ENCODE measurements at places on chromosomes 13 and 19. TPM values are rescaled to one million over a fixed set of nuclear protein-coding genes. Genes with fewer than 3 reads are reported as not detected.

DNA sequence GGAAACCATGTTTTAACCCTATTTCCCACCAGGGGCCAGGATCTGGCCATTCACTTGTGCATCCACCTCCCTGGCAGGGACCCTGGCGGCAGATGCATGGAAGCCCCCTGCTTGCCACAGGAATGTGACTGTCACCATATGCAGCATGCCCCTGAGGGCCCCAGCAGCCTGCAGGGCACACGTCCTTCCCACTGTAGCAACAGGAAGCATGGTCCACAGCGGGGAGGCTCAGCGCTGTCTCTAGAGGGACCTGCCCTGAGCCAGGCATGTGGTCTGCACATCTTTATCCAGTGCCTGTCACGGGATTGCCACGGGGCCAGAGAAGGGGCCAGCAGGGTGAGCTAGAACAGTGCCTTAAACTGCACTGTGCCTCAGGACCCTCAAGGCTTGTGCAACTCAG, 34.9 kb upstream of the MCF2L start:
- DNase-seq, result no peak
- no peak overlapping the region for H3K27ac ChIP-seq
- H3K4me3 ChIP-seq, result no peak overlapping the region
- no peaks in the 10 kb centered on the region for H3K27me3 ChIP-seq
- peaks cover 9% of the 10 kb centered on the region for H3K4me1 ChIP-seq
- H3K36me3 ChIP-seq, result no peaks in the 10 kb centered on the region

DNA sequence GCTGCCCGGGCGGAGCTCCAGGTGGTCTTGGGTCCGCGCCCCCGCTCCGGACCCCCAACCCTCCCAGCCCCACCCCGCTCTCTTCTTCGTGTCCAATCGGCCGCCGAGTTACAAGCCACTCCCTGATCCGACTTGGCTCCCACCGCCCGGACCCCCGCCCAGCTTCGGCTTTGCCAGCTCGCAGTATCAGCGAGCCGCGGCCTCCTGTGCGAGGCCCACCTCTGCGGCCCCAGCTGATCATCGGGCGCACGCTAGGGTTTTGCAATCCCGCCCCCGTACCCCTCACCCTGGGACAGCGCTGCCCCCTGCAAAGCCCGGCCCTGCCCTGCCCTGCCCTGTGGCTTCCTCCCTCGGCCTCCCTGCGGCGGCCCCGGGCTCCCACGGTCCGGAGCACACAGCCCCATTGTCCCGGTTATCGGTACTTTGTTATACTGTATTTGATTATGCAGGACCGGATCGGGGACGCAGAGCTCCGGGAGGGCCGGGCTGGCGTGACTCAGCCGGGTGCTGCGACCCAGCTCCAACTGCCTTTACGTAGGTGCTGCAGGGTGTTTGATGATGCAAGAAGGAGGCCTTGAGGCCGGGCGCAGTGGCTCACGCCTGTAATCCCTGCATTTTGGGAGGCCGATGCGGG, 598 bp upstream of the LPAR2 start:
- peak overlapping the region; percentile 62 for H3K4me3 ChIP-seq
- DNase-seq, result peak; percentile 89
- peaks cover 17% of the 10 kb centered on the region for H3K4me1 ChIP-seq
- no peaks in the 10 kb centered on the region for H3K27me3 ChIP-seq

DNA sequence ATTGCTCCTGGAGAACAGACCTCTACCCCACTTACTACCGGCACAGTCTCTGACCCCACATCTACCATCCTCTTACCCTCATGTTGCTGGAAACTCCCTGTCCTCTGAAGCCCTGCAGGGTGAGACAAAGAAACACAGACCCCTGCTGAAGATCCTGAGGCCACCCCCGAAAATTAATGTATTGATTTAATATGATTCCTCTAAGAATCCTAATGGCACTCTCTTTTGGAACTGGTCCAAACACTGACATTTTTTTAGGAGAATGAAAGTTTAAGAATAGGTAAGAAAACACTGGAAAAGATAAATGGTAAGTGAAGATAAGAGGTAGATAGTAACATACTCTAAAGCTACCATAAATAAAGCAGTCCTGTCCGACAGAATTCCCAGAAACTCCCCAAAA, 5.3 kb downstream of the DMKN start:
- no peak for DNase-seq
- H3K27me3 ChIP-seq, result no peaks in the 10 kb centered on the region
- H3K36me3 ChIP-seq, result no peaks in the 10 kb centered on the region
- no peak overlapping the region for H3K4me3 ChIP-seq

The WDR87 gene
- total RNA-seq, result not detected

DNA sequence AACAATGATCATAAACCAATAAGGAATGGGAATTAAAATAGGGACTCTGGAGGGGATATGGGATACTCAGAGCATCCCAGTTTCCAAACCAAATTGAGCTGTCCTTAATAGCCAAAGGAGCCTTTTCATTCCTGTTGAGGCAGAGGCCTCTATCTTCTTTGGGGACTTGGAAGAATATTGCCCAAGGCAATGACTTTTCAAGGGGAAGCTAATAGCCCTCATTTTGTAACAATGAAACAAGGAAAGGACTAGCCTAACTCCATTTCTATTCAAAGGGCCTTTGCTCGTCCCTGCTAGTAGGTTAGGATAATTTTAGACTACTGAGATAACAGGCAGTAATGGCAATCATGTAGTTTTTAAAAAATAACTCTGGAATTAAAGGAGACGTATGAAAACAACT, 789.8 kb upstream of the SLITRK5 start:
- H3K4me1 ChIP-seq, result no peaks in the 10 kb centered on the region
- no peaks in the 10 kb centered on the region for H3K36me3 ChIP-seq
- H3K27ac ChIP-seq, result no peak overlapping the region
- no peak for DNase-seq
- H3K27me3 ChIP-seq, result no peaks in the 10 kb centered on the region
- H3K4me3 ChIP-seq, result no peak overlapping the region

- peaks cover 45% of the 10 kb centered on the region for H3K36me3 ChIP-seq
- no peak overlapping the region for H3K4me3 ChIP-seq
- H3K27me3 ChIP-seq, result no peaks in the 10 kb centered on the region
- H3K4me1 ChIP-seq, result peaks cover 4% of the 10 kb centered on the region
Measured at GRCh38 chr19:10089801-10090375, 3.8 kb downstream of the SHFL start.

GRCh38 chr19:718251-718951, 9.7 kb downstream of the PALM start:
- no peak for DNase-seq
- H3K36me3 ChIP-seq, result no peaks in the 10 kb centered on the region
- no peak overlapping the region for H3K4me3 ChIP-seq
- no peak overlapping the region for H3K27ac ChIP-seq
- peaks cover 23% of the 10 kb centered on the region for H3K27me3 ChIP-seq

The PLPP2 gene
- total RNA-seq, result 14.9 TPM

The NLRP7 gene
- not detected for total RNA-seq

DNA sequence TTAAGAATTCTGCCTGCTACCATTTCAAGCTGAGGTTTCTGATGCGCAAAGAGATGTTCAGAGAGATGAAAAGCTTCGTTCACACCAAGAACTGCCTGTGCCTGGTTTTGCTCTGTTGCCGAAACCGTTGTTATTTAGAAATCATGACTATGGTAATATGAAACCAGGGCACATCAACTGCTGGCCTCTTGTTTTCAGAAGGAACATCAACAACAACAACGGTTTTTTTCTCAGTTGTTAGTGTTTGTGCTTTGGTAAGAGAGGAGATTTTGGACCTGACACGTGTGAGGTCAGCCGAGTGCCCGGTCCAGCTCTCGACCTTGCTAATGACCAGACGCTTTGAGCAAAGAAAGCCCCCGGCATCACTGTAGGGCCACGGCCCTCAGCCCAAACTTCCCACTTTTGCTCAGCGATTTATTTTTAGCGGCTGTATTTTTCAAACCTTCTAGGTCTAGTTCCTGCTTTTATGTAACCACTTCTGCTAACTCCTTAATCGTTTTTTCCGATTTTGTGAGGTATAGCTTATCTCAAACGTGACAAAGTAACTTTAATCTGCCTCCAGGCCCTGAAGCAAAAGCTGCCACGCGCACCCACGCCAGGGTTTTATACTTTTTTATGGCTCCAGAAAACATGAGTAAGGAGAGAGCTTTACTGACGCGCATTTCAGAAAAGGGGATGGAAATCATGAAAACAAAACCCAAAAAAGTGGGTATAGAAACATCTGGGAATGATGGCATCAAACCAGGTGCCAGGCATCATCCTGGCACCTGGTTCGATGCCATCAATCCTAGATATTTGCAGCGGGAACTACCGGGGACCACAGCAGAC, 42.0 kb downstream of the KLF2 start:
- no peak overlapping the region for H3K4me3 ChIP-seq
- no peaks in the 10 kb centered on the region for H3K27me3 ChIP-seq
- no peaks in the 10 kb centered on the region for H3K36me3 ChIP-seq
- peaks cover 46% of the 10 kb centered on the region for H3K4me1 ChIP-seq

The SPINT2 gene
- 192 TPM for total RNA-seq

DNA sequence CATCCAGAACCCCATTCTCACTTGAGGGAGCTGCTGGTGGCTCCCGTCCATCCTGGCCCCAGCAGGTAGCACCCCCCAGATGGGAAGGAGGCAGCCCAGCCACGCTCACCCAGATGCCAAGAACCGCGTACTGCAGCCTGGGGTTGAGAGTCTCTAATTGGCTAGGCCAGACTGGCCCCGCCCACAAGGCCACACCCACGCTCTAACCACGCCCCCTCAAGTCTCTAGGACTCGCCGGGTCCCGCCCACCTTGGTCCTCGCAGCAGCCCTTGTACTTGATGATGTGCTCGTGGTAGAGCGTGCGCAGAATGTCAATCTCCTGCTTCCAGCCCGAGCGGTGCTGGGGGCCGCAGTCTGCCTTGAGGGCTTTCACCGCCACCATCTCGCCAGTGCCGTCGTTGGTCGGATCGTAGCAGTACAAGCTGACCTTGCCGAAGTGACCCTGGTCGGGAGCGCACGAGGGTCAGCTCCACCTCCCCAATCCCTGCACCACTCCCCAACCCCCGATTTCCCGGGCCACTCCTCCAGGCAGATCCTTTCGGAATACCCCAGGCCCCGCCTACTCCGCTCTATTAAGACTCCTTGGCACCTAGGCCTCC, 14.5 kb upstream of the ICAM3 start:
- no peaks in the 10 kb centered on the region for H3K4me1 ChIP-seq
- no peak for DNase-seq
- no peaks in the 10 kb centered on the region for H3K27me3 ChIP-seq
- H3K27ac ChIP-seq, result no peak overlapping the region
- H3K36me3 ChIP-seq, result peaks cover 90% of the 10 kb centered on the region

DNA sequence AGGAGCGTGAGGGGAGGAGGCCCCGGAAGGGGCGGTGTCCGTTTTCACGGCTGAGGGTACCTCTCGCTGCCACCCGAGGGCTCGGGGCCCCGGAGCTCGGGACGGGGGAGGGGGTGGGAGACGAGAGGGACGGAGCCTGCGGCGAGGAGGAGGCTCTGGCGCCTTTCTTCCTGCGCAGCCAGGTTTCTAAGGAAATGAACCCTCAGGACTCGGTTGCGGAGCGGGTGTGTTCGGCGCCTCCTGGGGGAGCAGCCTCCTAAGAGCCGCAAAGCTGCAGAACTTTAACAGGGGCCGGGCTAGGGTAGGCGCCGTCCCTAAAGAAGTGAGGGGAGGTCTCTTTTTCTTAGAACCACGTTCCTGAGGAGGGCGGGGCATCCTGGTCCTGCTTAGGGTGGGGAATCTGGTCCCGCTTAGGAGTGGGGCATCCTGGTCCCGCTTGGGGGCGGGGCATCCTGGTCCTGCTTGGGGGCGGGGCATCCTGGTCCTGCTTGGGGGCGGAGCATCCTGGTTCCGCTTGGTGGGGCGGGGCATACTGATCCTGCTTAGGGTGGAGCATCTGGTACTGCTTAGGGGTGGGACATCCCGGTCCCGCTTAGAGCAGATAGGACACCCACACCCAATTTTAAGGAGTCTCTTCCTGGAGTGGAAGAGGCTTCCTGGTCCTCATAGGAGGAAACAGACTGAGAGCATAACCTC, 6.2 kb downstream of the SYT5 start:
- no peaks in the 10 kb centered on the region for H3K36me3 ChIP-seq
- peaks cover 73% of the 10 kb centered on the region for H3K27me3 ChIP-seq
- peaks cover 8% of the 10 kb centered on the region for H3K4me1 ChIP-seq
- no peak overlapping the region for H3K27ac ChIP-seq
- peak overlapping the region; percentile 25 for H3K4me3 ChIP-seq

DNA sequence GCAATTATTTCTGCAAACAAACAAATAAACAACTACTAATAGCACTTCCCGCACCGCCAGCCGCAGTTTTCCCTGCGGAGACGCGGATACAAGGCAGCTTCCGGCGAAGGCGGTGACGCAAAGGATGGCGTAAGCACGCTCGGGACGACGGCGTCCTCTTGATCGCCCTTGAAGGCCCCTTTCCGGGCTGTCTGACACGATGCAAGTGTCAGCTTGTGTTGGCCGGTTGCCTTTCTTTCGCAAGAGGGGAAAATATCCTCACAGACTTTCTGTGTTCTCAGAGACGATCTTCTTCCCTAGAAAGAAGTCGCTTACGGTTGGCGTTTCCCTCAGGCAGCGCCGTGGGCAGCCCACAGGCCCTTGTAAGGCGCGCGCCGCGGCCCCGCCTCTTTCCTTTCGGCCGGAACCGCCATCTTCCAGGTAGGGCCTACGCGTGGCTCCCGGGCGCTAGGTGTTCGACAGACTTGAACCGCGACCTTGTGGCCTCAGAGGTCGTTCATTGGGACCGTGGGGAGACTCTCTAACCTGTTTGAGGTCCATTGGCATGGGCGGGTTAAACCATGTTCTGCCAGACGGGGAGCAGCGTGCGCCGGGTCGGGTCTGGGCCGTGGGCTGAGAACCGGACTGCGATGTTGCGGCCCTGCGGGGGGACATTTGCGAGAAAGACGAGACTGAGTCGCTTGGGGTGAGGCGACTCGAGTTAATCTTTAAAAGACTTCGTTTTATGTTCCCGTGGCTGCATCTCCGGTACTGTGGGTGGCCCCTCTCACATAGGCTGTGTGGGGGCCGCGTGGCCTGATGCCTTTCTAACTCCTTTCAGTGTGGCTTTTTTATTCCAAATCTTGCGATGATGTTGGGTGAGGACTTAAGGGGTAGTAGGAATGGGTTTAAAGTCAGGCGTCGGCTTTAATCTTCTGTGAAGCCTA, at the start of gene RPL21:
TSS of gene RPL21 (plus strand) at position 393 of the 926 bp plus-strand sequence. CDS start 2,219 bp downstream, outside the sequence.
- peak within 1 kb of the TSS; percentile 60 for H3K4me3 ChIP-seq
- H3K27me3 ChIP-seq, result no peaks in the 10 kb centered on the region
- H3K36me3 ChIP-seq, result peaks cover 10% of the 10 kb centered on the region
- peak; percentile 95 for DNase-seq
- H3K4me1 ChIP-seq, result peaks cover 33% of the 10 kb centered on the region

All from upper lobe of left lung (tissue), 6 donors.